B cell (primary cell): ENCODE measurements at places on chromosomes 4 and X.

- DNase-seq, result peak; percentile 34
These were observed 291.6 kb upstream of the HS3ST1 start for GRCh38 chr4:11720292-11720691.

GRCh38 chr4:130659320-130659719 is 1563.4 kb downstream of the C4orf33 start:
- DNase-seq, result no peak

DNA sequence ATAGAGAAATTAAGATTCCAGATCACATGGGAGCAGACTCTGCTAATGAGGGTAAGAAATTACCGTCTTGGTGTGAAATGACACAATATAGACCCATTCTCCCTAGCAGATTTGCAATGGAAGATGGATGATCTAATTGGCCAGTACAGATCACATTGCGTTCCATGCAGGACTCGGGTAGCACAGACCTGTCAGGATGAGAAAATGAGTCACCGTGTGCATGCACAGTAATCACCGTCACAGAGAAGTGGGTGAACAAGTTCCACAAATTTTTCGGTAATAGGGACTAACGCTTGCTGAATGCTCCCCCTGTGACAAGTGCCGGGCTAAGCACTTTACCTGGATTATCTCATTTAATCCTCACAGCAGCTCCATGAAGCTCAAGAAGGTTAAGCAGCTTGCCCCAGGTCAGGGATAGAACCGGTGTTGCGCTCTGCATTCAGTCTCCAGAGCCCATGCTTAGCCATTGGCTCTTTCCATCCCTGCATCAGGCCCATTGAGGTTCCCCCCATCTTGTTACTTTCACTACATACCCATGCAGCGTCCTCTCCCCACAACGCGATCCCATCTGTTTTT is 375.6 kb downstream of the FBXW7 start:
- DNase-seq, result no peak

DNA sequence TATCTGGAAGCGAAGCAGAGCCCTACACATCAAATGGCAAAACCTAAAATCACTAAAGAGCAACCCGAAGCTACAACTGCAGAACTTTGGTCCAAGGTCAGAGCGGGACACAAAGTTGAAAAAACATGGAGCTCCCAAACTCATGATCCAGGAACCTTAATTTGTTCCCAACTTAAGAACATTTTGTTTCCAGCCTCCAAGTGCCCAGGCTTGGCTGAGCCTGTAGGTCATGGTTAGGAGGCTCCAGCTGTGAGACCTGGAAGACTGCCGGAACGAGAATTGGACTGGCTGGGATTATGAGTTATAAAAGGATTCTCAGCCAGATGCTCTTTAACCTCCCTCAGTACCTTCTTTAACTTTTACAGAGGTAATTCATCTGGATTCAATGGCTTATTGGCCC is 349.1 kb upstream of the DDX53 start:
- DNase-seq, result no peak

DNA sequence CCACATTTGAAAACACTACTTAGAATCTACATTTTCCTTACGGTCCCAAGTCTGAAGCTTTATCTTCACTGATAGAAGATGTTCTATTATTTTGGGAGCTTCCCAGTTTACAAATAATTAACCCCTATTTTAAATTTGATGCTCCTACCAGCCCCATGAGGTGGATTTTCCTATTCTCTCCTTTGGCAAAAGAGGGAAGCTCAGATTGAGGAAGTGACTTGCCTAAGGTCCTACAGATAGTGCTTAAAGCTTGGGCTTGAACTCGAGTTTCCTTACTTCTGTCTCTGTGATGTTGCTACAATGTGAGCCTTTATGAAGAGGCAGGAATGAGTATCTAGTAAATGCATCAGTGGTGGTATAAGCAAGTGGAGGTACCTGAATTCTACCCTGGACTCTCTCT is 27.5 kb downstream of the HEPH start:
- no peak for DNase-seq

GRCh38 chr4:145042601-145043285 is 55.3 kb downstream of the ANAPC10 start:
- no peak for DNase-seq

- DNase-seq, result no peak
These were observed 10.4 kb downstream of the CORIN start for GRCh38 chr4:47827343-47828047.

- no peak for DNase-seq
These were observed 105.3 kb downstream of the SPCS3 start for GRCh38 chr4:176425035-176425434.

GRCh38 chr4:2042204-2042946 is 16.8 kb upstream of the NAT8L start:
- peak; percentile 51 for DNase-seq

DNA sequence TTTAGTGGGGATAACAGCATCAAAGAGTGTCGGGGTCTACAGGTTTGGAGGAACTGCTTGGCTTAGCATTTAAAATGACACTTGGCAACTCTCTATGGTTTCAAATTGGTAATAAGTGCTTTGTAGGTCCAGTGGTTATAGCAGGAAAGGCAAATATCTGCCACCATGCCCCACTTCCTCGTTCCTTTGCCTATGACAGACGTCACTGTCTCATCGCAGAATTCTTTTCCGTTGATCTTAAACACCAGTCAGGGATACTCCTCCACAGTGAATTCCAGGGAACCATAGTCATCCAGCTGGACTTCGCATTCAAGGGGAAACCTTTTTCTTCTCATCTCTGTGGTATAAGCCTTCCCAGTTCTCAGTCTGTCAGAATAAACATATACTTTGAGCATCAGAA is 319.1 kb downstream of the GPAT3 start:
- DNase-seq, result no peak

- no peak for DNase-seq
These were observed 21.7 kb upstream of the ATXN3L start for GRCh38 chrX:13341491-13342101.

DNA sequence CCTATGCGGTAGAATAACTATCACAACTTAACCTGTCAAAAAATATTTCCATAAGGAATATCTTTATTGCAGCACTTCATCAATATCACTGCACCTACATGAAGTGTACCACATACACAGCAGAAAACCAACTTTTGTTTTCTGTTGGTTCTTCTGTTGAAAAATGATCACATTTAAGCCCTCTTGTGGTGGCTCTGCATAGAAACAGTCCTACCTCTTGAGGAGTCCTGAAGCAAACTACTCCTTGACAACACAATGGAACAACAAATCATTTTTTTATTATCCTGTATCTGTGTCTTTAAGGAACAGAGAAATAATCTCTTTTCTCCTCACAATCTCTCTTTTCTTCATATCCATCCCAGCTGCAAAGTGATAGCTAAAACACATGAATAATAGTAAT is 39.8 kb upstream of the ATOH1 start:
- DNase-seq, result no peak

DNA sequence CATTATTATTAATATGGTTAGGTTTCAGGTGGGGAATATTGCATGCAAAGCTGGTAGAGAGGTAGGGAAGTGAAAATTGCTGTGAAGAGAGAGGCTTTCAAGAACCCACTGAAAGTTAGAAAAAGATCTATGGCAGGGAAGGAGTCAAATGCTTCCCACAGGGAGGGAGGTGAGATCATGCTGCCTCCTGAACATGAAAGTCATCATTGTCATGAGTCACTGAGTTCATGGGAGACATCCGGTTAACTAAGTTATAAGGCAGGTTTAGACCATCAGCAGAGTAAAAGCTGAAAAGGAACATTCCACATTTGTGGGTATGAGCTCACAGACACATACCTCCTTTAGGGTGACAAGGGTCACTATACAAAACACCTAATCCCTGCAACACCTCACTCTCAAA is 16.2 kb downstream of the GATB start:
- no peak for DNase-seq

GRCh38 chr4:183422962-183423631 is 21.3 kb upstream of the CDKN2AIP start:
- DNase-seq, result no peak

- DNase-seq, result peak; percentile 75
These were observed 10.4 kb downstream of the RELL1 start for GRCh38 chr4:37675587-37676290.

- DNase-seq, result no peak
These were observed 3.0 kb upstream of the PLAC1 start for GRCh38 chrX:134661295-134661694.

GRCh38 chr4:116724249-116724648 is 361.1 kb downstream of the TRAM1L1 start:
- no peak for DNase-seq

DNA sequence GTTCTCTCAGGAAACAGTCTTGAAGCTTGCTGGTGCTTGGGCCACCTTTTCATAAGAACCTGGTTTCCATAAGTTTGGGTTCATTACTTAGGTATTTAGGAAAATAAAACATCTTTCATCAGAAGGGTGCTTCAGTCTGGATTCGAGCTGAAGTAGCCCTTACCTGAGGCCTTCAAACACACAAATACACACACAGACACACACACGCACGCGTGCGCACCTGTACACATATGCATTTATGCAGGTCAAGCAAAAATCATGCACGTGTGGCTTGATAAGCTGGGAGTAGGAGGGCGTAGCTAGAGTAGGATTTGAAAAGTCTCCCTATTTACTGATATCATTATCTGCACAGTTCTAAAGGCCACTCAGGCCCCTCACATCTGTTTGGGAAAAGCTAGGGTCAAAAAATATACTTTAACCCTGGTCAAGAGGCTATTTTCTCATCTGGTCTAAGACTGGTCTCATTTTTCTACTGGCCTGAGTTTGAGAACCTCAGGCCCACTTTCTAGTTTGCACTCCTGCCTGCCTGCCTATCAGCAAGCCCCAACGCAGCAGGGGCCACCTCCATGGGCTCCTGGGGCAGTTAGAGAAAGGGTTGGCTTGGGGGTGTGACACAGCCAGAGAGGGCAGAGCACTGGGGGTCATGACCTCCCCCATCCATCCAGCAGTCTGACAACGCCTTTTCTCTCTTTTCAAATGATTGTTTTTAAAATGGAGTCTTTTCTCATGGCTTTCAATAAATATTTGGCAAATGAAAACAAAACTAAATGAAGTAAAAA is 64.3 kb downstream of the RASL11B start:
- DNase-seq, result no peak

DNA sequence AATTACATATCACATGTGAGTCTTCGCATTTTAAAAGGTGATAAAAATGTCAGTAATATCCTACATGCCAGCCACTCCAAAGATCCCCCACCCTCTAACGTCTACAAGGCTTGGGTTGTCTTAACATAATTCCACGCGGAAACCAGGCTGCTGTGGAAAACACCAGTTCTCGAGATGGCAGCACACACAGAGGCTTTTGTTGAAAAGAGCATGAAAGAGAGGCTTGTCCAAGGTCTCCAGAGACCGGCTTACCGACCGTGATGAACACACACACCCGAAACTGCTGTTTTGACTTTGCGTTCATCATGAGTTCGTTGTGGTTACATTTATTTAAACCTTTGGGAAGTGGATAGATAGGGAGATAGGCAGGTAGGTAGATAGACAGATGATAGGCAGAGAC is 87.9 kb downstream of the CRLF2 start:
- no peak for DNase-seq

DNA sequence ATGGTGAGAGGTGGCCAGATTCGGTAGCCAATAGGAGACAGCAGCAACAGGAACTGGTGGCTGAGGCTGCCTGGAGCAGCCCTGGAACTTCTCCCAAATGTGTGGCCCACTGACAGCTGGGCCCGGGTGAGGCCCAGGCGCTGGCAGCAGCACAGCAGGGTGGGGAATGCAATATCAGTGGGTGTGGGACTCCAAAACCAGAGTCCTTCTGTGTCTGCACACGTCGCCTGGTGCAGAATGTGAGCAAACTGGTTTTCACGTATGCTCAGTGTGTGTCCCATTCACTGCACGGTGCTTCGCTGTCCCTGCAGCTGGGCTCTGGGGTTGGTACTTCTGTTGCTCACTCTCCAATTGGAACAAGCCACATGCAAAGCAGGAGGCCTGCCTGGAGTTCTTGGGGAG is 14.4 kb upstream of the CENPU start:
- no peak for DNase-seq

DNA sequence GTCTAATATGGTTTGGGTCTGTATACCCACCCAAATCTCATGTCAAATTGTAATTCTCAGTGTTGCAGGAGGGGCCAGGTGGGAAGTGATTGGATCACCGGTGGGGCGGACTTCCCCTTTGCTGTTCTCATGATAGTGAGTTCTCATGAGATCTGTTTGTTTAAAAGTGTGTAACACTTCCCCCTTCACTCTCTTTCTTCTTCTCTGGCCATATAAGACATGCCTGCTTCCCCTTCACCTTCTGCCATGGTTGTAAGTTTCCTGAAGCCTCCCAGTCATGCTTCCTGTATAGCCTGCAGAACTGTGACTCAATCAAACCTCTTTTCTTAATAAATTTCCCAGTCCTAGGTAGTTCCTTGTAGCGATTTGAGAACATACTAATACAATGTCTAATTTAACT is 19.7 kb upstream of the SCRG1 start:
- DNase-seq, result no peak

DNA sequence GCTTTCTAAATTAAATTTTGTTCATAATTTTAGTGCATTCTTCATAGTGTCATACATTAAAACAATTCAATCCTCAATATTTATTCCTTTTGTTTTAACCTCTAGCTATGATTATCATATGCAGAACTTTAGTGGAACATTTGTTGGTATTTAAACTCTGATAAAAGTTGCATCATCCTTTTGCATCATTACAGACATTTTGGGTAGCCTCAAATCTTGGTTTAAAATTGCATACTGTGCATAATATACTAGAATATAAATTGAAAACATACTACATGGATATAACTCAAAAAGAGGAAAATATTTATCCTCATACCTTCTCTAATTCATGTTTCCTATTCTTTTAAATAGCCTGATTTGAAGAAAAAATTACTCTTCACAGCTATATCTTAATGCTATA is 97.3 kb upstream of the NAP1L5 start:
- DNase-seq, result no peak

DNA sequence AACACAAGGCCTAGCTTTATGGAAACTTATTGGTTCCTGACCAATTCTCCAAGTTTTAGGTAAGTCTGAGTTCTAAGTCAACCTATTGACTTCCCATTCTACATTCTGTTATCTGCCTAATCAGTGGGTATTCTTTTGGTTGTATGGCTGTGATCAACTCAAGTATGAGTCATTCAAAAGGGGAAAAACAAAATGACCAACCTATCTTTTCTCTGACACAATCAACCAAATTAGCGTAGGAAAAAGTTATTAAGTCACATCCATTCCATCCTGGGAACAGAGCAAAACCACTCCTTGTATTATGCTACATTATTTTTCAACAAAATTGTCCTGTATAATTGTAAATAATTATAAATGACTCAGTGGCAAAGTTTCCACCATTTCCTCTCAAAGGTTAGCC is 136.2 kb downstream of the SHROOM4 start:
- DNase-seq, result no peak

- DNase-seq, result no peak
These were observed 38.5 kb downstream of the ZCCHC12 start for GRCh38 chrX:118862091-118862490.

DNA sequence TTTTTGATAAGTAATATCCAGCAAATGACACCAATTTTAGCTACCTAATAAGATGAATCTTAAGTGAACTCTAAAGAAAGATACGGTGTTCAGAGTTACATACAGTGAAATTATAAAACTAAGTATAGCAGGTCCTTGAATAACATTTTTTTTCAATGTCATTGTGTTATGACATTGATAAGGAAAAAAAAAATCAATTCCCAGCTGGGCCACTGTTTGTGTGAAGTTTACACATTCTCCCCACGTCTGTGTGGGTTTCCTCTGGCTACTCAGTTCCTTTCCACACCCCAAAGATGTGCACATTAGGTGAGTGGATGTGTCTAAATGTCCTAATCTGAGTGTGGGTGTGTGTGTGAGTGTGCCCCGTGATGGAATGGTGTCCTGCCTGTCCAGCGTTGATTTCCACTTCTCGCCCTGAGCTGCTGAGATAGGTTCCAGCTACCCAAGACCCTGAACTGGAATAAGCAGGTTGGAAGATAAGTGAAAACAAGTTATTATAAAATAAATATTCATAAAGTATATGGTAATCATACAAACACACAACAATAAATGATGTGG is 31.2 kb upstream of the PPM1K start:
- DNase-seq, result no peak
